Right lobe of liver (tissue), 6 donors: ENCODE measurements at places on chromosomes 5 and 9. TPM values are rescaled to one million over a fixed set of nuclear protein-coding genes. Genes with fewer than 3 reads are reported as not detected.

DNA sequence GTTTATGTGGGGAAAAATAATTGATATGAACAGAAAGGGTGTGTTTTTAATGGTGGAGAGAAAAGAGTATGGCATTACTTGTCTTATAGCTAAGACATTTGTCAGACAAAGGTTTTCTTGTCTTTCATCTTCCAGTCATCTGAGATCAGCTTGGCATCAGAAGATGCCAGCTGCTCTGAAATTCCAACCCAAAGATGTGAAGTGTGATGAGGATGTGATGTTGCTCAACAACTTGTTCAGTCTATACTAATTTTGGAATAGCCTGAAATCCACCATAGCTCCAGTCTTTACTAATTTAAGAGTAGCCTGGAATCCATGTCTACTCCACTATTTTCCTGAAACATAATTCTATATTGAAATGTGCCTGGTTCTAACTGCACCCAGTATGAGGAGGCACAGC is 182.3 kb downstream of the CFAP90 start:
- DNase-seq: no peak

DNA sequence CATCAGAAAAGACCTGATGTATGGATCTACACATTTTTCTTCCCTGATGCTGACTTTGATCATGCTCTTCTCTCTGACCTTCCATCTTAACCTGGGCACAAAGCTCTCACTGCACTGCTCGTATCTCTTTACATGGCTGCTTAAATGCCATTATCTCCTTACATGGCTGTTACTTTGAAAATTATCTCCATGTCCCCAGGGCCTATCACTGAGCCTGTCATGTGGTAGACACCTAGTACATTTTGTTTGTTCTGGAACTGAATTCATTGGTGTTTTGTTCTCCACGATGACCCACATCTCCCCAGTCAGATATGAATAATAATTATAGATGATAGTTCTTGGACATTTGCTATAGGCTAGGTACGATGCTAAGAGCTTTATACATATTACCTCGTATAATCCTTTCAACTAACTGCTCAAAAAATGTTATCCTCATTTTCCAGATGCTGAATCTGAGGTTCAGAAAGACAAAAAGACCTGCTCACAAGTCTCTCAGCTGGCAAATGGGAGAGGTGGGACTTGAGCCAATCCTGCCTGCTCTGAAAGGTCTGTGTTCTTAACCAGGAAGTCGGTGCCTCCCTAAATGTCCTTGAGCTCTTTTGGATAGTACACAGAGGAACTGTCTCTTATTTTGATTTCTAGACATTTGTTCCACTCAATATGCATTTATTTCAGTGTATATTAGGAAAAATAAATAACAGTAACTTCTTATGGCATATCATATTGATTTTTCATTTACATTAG is 9.8 kb upstream of the CPEB4 start:
- no peak for DNase-seq

DNA sequence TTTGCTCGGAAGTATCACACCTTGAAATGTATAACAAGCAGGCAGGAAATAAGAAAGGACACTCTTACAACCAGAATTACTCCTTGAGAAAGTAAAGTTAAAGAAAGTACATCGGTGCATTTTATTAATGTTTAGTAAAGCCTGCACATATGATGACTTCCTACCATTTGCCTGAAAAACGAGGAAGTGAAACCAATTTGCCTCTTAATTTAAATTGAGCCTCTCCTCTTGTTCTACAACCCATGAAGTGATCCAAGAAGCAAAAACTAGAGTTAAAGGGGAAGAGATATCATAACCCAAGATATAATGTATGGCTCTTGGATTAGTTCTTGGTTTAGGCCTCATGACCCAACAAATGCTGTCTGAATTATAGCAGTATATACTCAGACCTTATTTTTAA is 95.6 kb downstream of the GNAQ start:
- DNase-seq: no peak

- peak; percentile 53 for DNase-seq
Measured at GRCh38 chr5:1468629-1469527, 23.6 kb upstream of the SLC6A3 start.

- DNase-seq: no peak
Measured at GRCh38 chr5:9098990-9099389, 446.9 kb downstream of the SEMA5A start.

GRCh38 chr5:148933903-148934432 is 107.6 kb downstream of the ADRB2 start:
- no peak for DNase-seq

GRCh38 chr5:138352722-138353559 is 456 bp downstream of the KDM3B start:
- peak; percentile 78 for DNase-seq

- no peak for DNase-seq
Measured at GRCh38 chr9:34451545-34451944, 6.8 kb downstream of the FAM219A start.

GRCh38 chr9:70415476-70415875 is 1.0 kb upstream of the KLF9 start:
- DNase-seq: no peak

DNA sequence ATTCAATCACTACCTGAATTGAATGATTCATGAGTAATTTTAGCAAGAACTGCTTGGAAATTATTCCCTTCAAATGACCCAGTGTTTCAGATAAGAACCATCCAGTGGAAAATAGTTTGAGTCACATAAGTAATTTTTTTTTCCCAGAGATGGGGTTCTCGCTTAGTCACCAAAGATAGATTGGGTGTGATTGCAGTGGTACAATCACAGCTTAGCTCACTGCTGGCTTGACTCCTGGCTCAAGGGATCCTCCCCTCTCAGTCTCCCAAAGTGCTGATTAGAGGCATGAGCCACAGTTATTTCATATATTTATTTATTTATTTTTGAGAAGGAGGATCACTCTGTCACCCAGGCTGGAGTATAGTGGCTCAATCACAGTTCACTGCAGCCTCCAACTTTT is 574.5 kb upstream of the ARRDC3 start:
- DNase-seq: no peak

DNA sequence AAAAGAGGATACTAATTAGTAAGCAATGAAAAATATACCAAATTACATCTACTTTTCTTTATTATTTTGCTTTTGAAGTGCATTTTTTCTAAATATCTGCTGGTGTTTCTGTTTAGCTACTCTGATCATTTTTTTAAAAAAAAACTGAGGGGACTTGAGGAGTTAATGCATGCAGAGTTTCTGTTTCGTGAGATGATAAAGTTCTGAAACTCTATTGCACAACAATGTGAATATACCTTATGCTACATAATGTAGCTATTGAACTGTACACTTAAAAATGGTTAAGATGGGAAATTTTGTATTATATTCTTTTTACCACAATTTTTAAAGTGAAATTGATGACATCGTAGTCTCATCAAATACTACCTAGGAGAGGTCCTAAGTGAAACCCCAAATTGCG is 288.3 kb upstream of the NR4A3 start:
- no peak for DNase-seq

- no peak for DNase-seq
Measured at GRCh38 chr5:78779262-78779661, 130.7 kb upstream of the LHFPL2 start.

- no peak for DNase-seq
Measured at GRCh38 chr9:115980054-115980453, 173.5 kb upstream of the PAPPA start.

- no peak for DNase-seq
Measured at GRCh38 chr9:120191141-120191540, 388.8 kb downstream of the CDK5RAP2 start.

DNA sequence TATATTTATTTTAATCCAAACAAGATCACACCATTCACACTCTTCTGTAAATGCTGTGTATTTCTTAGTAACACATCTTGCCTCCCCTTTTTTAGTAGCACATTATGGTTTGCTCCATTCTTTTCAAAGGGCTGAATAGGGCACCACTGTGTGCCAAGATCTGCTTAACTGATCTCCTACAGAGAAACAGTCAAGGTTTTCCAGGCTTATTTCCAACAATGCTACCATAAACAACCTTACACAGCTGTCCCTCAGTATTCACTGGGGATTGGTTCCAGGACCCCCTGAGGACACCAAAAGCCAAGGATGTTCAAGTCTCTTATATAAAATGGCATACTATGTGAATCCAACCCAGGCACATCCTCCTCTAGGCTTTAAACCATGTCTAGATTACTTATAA is 16.5 kb downstream of the GOLM1 start:
- no peak for DNase-seq

DNA sequence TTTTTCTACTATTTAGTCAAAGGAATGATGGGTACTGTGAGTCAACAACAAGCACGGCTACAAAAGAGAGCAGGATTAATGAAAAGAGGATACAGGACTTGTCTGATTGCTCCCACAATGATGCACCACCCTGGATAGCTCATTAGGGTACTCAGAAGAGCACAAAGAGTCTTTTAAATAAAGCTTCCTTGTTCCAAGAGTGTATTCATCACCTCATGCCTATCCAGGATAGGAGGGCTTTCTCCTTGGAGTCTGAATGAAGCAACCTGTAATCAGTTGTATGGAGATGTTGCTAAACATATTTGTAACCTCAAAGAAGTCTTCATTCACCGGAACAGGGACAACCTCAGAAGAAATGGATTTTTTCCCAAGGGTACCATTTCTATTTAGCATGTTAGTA is 219.5 kb upstream of the TMEM161B start:
- DNase-seq: no peak

GRCh38 chr5:9655641-9656040 is 25.5 kb upstream of the TAS2R1 start:
- DNase-seq: no peak

DNA sequence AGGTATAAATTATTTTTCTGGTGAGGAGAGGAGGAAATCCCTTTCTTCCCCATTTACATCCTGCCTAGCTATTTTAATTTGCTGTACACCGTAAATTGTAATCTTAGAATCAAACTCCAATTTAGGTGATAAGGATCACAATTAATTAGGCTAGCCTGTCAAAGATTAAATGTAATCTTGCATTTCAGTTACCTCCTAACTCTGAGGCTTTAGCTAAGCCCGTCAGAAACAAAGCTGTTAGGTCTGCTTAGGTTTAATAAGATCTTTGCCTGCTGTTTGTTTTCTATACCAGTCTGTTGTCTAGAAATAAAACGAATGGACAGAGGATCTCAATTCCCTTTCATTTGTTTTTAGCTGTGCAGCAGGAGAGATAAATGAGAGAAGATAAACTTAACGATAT is 51.5 kb downstream of the PIK3R1 start:
- DNase-seq: no peak

- no peak for DNase-seq
Measured at GRCh38 chr9:114641967-114642366, 15.6 kb downstream of the TEX53 start.

DNA sequence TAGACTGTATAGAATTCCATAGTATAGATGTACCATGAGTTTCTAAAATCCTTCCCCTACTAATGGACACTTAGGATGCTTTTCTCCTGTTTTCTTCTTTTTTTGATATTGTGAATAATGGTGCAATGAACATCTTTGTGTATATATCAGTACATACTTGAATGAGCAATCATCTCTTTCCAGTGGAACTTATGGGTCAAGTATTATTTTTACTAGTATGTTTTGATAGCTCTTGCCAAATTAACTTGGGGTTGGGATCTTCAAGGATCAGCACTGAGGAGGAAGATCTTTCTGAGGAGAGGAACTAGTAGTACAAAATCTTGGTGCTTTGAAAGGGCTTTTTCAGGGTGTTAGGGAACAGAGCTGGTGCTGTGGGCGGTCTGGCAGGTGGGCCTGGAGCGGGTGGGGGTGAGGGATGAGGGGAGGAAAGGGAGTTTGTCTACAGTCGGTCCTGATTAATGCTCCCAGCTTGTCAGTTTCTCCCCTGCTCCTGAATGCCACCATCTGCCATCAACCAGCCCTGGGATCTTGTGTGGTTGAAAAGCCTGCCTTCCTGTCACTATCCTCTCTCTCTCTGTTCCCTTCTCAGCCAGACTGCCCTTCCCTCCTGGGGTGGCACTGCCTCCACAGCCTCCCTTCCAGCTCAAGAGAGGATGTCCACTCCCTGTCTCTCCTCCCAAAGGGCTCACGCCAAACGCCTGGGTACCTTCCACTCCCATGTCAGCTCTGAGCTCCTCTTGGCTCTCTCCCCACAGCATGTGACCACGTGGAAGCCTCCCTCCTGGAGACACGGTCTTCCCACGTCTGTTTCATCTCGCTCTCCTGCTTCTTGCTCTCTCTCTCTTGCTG is 185.9 kb downstream of the DAB2IP start:
- peak; percentile 24 for DNase-seq

- DNase-seq: no peak
Measured at GRCh38 chr5:33857037-33857436, 34.8 kb downstream of the ADAMTS12 start.

DNA sequence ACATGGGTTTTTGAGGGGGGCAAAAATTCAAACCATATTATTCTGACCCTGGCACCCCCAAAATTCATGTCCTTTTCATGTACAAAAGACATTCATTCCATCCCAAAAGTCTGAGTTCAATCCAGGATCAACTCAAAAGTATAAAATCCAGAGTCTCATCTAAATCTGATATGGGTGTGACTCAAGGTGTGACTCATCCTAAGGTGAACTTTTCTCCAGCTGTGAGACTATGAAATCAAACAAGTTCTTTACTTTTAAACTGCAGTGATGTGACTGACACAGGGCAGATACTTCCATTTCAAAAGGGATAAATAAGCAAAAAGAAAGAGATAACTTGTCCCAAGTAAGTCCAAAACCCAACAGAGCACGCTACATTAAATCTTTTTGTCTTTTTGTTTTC is 20.6 kb upstream of the CYLC2 start:
- DNase-seq: no peak

GRCh38 chr9:108477529-108478006 is 378.2 kb downstream of the ACTL7B start:
- DNase-seq: no peak

GRCh38 chr5:9544502-9545135 is 1.3 kb downstream of the SEMA5A start:
- DNase-seq: peak; percentile 88

ARL14EPL gene
- not detected for total RNA-seq

HDHD3 gene
- 70.5 TPM for total RNA-seq

ZBTB34 gene
- total RNA-seq: 3.4 TPM

ZNF483 gene
- 1.2 TPM for total RNA-seq

MAP1B gene
- 2.4 TPM for total RNA-seq

SLC1A1 gene
- 25.3 TPM for total RNA-seq

ADAMTS6 gene
- 0.17 TPM for total RNA-seq

PCDHA4 gene
- not detected for total RNA-seq

ZNF346 gene
- total RNA-seq: 5.8 TPM

SLC6A18 gene
- total RNA-seq: not detected

SH3PXD2B gene
- total RNA-seq: 3.8 TPM

GABRA1 gene
- not detected for total RNA-seq

GABRA6 gene
- not detected for total RNA-seq

MSX2 gene
- total RNA-seq: not detected

ZBED3 gene
- total RNA-seq: 3.6 TPM

ZDHHC11B gene
- total RNA-seq: 5.1 TPM
